ENCODE measurements at places on chromosomes 7 and 10. TPM values are rescaled to one million over a fixed set of nuclear protein-coding genes. Genes with fewer than 3 reads are reported as not detected.

DNA sequence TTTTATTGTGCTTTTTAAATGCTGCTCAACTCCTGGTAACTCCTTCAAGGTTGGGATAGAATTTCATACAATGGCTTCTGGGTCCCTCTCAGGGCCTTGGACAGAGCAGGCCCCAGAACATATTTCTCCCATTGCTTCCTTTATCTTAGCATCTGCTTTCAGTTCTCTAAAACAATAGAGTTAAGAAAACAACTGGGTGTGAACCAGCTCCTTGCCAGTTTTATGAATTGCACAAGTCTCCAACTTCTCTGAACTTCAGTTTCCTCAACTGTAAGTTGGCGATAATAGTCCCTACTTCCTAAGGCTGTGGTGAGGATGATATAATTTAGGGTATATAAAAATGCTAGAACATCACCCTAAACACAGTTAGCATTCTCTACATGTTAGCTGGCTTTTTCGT, 77.0 kb upstream of the INHBA start:
- no peak overlapping the region for H3K27ac ChIP-seq
- H3K27me3 ChIP-seq = no peaks in the 10 kb centered on the region
- no peak overlapping the region for H3K4me3 ChIP-seq
- no peaks in the 10 kb centered on the region for H3K4me1 ChIP-seq
- H3K36me3 ChIP-seq = no peaks in the 10 kb centered on the region

GRCh38 chr10:21369697-21370096, 155.8 kb downstream of the SKIDA1 start:
- H3K4me3 ChIP-seq = no peak overlapping the region
- no peak for DNase-seq
- no peaks in the 10 kb centered on the region for H3K36me3 ChIP-seq

PRTFDC1 gene
- 2.9 TPM for total RNA-seq

- peaks cover 7% of the 10 kb centered on the region for H3K4me1 ChIP-seq
- H3K27ac ChIP-seq = no peak overlapping the region
- no peaks in the 10 kb centered on the region for H3K36me3 ChIP-seq
- H3K27me3 ChIP-seq = no peaks in the 10 kb centered on the region
- H3K4me3 ChIP-seq = no peak overlapping the region
These were observed 3.5 kb upstream of the INHBA start for GRCh38 chr7:41706228-41706930.
